ENCODE measurements at places on chromosomes 6 and 20. TPM values are rescaled to one million over a fixed set of nuclear protein-coding genes. Genes with fewer than 3 reads are reported as not detected.

MYB gene
- total RNA-seq = 0.86 TPM

BCAS1 gene
- not detected for total RNA-seq

DNA sequence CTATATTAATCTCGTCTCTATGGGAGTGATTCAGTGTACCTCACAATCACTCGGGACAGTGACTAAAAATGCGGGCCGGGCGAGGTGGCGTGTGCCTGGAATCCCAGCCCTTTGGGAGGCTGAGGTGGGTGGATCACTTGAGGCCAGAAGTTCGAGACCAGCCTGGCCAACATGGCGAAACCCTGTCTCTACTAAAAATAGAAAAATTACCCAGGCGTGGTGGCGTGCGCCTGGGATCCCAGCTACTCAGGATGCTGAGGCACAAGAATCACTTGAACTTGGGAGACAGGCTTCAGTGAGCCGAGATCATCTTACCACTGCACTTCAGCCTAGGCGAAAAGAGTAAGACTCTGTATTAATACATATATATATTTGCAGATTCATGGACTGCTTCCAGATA, 17.4 kb downstream of the POPDC3 start:
- H3K27ac ChIP-seq = no peak overlapping the region
- H3K4me1 ChIP-seq = peaks cover 25% of the 10 kb centered on the region

MCCD1 gene
- total RNA-seq = not detected

- H3K4me3 ChIP-seq = no peak overlapping the region
- H3K27me3 ChIP-seq = no peaks in the 10 kb centered on the region
- H3K27ac ChIP-seq = no peak overlapping the region
- peaks cover 19% of the 10 kb centered on the region for H3K4me1 ChIP-seq
- H3K36me3 ChIP-seq = no peaks in the 10 kb centered on the region
These were observed 24.7 kb downstream of the GFOD1 start for GRCh38 chr6:13462458-13463327.

DNA sequence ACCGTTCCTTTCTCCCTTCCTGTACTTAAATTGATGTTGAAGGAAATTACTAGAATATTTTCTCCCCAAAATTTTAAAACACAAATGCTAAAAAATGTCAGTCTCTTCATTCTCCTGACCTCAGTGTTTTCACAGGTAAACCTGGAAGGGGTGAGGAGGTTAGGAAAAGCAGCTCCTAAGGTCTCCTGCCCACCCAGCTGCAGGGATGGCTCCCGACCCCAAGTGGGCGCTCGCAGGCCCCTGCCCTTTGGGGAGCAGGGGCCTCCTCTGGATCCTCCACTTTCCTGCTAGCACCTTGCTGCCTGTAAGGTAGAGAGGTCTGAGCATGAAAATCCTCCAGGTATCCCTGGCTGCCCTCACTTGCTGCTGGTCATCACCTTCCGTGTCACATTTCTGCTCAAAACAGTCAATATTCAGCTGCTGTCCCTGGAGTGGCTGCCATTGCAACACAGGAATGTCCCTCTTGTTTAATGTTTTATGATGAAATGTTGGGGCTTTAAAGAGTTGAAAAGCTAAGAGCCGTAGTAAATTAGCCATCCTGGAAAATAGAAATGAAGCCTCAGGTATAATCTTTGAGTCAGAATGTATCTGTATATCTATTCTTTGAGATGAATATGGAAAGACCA, 10.9 kb upstream of the HSP90AB1 start:
- peaks cover 56% of the 10 kb centered on the region for H3K4me1 ChIP-seq
- DNase-seq = no peak
- no peak overlapping the region for H3K4me3 ChIP-seq
- H3K27me3 ChIP-seq = no peaks in the 10 kb centered on the region
- peaks cover 26% of the 10 kb centered on the region for H3K36me3 ChIP-seq

LY86 gene
- not detected for total RNA-seq

- H3K27me3 ChIP-seq = no peaks in the 10 kb centered on the region
- H3K36me3 ChIP-seq = no peaks in the 10 kb centered on the region
- DNase-seq = no peak
- no peak overlapping the region for H3K27ac ChIP-seq
- no peak overlapping the region for H3K4me3 ChIP-seq
- H3K4me1 ChIP-seq = no peaks in the 10 kb centered on the region
These were observed 204.7 kb upstream of the EXOC2 start for GRCh38 chr6:897528-898207.

DNA sequence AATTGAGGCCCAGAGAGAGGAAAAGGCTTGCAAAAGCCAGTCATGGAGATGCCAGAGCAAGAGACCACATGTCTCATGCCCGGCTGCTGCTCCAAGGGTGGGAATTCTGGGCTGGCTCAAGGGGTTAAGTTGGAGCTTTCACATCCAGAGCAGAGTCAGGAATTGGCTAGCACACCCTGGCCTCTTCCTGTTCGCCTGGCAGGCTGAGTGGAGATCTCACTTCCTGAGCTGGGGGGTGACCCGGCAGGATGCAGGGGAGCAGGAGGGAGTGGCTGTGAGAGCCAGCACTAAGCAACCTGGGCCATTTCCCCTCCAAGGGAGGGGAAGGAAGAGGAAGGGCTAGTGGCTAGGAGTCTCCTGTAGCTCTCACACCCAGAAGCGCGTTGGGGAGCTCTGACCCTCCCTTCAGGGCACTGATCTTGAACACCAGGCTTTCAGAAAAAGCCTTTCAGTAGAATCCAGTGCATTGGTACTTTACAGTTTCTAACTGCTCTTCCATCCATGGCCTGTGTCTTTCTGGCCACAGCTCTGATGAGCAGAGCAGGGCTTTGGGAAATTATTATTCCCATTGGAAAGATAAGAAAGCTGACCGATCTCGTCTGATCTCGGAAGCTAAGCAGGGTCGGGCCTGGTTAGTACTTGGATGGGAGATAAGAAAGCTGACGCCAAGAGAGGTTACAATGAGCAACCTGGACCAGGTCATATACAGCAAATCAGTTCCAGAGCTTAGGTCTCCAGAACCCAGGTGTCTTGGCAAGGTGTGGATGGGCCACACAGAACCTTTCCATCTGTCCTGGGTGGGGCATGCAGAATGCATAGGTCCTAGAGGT, 2.2 kb upstream of the CCM2L start:
- peaks cover 10% of the 10 kb centered on the region for H3K4me1 ChIP-seq
- DNase-seq = no peak
- H3K4me3 ChIP-seq = no peak overlapping the region
- H3K36me3 ChIP-seq = no peaks in the 10 kb centered on the region
- H3K27ac ChIP-seq = no peak overlapping the region
- H3K27me3 ChIP-seq = peaks cover 27% of the 10 kb centered on the region

- H3K4me3 ChIP-seq = no peak overlapping the region
- H3K27ac ChIP-seq = no peak overlapping the region
- peak; percentile 53 for DNase-seq
- H3K36me3 ChIP-seq = no peaks in the 10 kb centered on the region
- no peaks in the 10 kb centered on the region for H3K4me1 ChIP-seq
- peaks cover 12% of the 10 kb centered on the region for H3K27me3 ChIP-seq
These were observed 162.3 kb downstream of the MRPL14 start for GRCh38 chr6:43964659-43965570.

Measured in osteocyte (in vitro differentiated cells).